ENCODE measurements at places on chromosomes 16 and 17.

DNA sequence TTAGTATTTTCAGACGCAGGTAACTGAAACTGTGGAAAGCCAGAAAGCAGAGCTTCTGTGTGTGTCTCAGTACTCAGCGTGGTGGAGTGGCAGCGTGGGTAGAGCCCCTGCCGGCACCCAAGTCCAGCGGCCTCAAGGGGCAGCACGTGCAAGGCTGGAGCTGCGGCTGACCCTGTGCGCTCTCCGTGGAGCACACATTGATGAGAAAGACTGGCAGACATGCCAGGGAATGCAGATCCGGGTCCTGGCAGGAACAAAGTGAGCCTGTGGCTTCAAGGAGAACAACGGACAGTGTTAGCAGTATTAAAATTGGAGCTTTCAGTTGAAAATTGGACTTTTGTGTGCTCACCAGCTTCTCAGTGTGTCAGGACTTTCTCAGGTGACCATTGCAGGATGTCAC is 23.3 kb downstream of the ZC3H18 start:
- no peak for DNase-seq

DNA sequence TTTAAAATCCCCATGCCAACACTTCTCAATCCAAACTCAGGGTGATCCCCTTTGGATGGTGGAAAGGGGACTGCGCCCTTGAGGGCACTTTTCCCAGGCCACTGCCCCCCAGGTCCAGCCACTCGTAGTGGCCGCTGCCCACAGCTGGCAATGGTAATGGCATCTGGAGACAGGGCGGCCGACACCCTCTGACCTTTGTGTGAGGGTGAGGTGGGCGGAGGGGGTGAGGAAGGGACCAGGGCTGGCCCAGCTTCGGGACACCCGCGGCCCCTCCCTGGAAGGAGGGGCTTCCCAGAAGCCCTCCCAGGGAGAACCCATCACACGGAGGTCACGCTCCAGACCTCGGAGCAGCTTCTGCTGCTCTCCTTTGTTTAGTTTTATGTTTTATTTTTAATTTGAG is 289.7 kb downstream of the FOXL1 start:
- DNase-seq, result no peak

GRCh38 chr16:3511286-3512180 is 10.7 kb downstream of the CLUAP1 start:
- DNase-seq, result no peak

DNA sequence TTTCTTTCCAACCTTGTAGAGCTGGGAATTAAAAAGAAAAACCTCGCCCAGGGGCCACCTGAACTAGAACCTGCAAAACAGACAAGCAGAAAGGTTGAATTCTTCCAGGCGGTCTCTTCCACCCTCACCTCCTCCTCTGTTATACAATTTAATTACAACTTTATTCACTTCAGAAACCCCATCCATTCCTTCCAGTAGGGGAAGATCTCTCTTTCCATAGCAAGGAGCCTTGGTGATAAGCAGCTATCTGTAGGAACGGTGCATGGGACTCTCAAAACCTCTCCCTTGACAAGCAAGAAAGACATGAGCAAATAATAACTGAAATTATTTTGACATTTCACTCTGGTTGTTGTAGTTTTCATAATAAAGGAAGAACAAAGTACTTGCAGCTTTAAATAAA is 176.0 kb downstream of the RBFOX1 start:
- no peak for DNase-seq

GRCh38 chr17:29828676-29829284 is 101.2 kb downstream of the SSH2 start:
- DNase-seq, result no peak

- DNase-seq, result no peak
These were observed 8.4 kb upstream of the SREBF1 start for GRCh38 chr17:17845046-17845775.

DNA sequence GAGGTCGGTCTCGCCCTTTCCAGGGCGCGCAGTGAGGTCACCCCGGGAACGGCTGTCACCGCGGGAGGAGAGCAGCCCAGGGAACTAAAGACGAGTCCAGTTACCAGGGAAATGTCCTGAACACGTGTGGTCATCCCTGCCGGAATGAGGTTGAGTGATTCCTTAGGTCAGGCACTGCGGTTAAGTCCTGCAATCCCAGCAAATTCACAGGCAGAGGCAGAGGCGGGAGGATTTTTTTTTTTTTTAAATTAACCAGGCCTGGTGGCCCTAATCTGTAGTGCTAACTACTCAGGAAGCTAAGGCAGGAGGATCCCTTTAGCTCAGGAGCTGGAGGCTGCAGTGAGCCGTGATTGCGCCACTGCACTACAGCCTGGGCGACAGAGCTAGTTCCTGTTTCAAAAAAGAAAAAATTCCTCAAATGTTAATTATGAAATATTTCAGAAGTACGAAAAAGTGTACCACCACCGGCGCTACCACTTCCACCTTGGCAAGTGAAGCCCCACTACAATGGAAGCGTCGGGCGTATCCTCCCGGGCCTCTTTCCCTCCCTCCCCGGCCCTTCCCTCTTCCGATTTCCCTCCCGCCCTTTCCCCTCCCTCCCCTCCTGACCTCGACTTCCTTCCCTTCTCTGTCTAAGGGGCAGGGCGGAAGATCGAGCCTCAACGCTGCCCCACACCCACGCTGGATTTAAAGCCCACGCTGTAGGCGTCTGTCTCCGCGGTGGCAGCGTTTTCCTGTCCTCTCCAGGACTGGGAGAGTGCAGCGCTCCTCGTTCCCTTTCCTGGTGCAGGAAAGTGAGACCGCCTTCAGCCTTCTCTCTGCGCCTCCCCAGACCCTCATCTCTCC is 27.3 kb downstream of the SLFN11 start:
- no peak for DNase-seq

GRCh38 chr16:12054396-12054795 is 77.9 kb downstream of the SNX29 start:
- no peak for DNase-seq

- peak; percentile 73 for DNase-seq
These were observed 198.9 kb downstream of the ZFHX3 start for GRCh38 chr16:72848759-72849664.

GRCh38 chr16:12431561-12431960 is 372.1 kb downstream of the CPPED1 start:
- no peak for DNase-seq

DNA sequence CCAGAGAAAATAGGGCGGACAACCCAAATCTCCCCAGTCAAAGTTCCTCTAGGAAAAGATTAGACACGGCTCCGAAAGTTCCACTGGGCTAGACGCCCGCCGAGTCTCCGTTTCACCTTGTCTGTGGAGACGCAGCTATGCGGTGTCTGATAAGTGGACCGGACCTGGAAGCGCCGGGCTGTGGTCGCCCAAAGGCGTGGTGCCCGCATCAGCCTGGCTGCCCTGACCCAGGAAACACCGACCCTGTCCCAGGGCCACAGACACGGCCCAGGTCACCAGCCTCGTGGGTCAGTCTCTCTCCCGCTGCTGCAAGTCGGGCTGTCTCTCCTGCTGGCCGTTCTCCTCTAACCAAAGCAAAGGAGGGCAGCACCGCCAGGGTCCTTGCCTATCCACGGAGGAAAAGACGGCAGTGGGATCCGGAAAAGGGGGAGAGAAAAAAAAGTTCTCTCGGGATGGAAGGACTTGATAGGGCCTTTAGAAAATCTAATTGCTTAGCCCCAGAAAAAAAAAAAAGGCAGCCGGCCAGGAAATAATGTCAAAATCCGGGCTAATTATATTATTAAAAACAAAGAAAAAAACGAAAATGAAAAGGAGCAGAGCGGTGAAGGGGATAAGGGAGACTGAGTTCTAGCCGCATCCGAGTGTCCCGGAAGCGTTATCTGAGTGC is 13.9 kb upstream of the FOXF1 start:
- no peak for DNase-seq

DNA sequence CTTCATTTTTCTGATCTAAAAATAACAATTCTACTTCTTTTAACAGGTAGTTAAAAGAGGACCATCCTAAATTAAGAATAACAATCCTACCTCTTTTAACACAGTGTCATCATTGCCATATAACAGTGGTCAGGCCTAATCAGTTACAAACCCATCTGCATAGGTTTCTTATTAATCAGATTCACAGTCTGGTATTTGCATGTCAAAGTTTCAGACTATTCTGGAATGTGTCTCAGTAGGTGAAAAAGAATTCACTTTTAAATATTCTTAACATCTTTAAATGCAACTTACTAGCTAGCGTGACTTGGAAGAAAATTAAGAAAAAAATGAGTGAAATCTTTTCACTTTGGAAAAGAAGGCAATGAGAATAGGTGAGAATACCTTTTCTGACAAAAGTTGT is 6.8 kb upstream of the KRT12 start:
- no peak for DNase-seq

DNA sequence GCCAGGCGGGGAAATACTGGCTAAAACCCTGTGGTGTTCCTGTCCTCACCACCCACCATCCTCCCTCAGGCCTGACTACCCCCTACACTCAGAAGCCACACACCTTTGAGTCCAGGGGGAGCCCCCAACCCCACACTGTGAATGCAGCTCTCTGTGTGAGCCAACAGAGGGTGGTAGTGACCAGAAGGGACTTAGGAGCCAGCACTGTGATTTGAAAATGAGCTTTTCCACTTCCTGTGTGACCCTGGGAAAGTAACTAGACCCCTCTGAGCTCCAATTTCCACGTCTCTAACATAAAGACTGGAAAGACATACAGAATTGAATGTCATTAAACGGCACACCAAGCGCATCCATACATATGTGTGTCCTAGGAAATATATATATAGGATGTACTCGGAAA is 58.7 kb downstream of the SDK2 start:
- no peak for DNase-seq

DNA sequence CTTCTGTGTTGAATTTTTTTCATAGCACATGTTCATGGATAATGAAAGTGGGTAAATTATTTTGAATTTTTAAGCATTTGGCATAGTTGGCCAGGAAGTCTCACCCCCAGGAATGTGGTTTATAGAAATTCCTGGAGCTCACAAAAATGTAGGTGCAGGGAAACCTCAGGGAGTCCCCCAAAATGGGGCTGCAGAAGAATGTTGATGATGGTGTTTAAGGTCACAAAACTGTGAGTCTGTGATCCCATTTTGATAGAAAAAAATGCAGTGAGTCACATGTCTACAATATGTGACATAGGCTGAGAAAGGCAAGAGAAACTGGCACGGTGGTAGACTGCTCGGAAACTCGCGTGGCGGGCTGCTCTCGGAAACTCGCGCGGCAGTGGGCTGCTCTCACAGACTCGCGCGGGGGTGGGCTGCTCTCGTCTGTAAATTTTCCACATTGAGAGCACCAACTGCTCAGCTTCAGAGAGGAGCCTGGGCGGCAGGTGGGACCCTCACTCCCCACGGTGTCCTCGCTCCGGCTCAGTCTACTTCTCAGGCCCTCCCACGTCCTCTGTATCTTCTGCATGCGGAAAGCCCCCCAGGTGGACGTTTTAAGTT is 18.7 kb upstream of the MC1R start:
- DNase-seq, result no peak

DNA sequence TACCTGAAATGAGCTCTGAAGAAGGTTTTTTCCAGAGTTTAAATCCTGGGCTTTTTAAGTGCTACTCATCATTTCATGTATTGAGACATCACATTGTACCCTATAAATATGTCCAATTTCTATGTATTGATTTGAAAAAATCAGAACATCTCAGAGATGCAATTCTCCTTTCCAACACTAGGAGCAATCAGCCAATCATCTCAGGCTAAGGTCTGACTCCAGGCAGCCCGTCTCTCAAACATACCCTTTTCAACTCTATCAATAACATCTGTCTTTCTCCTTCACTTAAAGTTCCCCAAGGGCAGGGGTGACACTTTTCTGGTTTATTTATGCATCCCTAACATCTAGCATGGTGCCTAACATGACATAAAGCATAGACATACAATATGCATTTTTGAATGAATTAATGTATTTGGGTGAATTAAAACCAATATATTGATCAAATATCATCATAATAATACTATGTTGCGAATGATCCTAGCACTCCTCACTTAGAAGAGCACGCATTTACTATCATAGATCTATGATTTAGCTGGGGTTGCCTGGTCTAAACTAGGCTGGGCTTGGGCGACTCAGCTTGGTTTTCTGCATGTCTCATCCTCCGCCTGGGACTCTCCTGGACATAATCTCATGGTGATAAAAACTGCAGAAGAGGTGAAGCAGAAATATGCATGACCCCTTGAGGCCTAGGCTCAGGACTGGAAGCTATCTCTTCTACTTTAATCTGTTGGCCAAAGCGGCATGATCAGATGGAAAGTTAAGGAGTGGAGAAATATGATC is 5.2 kb upstream of the CDH11 start:
- no peak for DNase-seq

- no peak for DNase-seq
These were observed 4.6 kb upstream of the SLC12A3 start for GRCh38 chr16:56860226-56861020.

DNA sequence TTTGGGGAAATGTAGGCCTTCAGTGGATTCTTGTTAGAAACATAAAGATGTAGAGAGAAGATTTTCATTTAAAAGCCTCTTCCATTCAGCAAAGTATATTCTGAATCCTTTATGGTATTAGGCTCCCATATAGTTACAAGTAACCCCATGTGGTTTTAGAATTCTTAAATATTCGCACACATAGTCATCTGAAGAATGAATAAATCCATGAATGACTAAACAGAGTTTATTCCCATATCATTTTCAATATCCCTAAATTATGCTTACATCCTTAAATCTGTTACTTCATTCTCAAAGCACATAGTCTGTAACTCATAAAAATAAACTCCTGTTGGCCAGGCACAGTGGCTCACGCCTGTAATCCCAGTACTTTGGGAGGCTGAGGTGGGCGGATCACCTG is 962.1 kb downstream of the KCNJ18 start:
- DNase-seq, result no peak

DNA sequence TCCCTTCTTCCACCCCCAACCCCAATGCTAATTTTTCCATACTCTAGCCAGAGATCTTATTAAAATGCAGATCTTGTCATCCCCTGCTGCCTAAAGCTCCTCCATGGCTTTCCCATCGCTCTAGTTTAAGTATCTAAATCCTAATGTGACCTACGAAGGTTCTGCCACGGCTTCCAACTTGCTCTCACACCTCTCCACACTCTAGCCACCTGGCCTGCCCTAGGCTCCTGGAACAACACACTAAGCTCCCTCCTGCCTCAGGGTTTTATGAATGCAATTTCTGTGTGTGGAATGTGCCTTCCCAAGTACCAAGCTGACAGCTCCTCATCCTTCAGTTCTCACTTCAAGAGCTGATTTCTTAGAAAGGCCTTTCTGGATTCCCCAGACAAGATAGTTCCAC is 16.6 kb downstream of the NXPH3 start:
- no peak for DNase-seq

- no peak for DNase-seq
These were observed 46.5 kb downstream of the STX8 start for GRCh38 chr17:9529033-9529700.

DNA sequence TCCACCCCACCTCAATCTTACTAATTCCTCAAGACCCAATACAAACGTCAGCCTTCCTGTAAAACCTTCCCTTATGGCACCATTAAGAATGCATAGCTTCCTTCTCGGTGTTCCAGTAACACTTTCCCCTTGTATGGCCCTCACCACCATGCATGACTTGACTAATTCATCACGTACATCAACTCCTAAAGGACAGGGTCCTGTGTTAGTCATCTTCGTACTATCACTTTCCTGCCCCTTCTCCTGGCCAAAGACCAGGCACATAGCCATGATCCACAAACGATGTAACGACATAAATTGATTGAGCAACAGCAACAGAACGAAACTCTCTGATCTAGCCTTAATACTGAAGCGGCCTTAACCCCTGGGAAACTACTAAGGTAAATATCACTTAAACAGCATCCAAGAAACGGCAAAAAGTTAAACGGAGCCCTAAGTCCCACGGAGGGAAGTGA is 612 bp downstream of the PSMD12 start:
- DNase-seq, result no peak

- peak; percentile 65 for DNase-seq
These were observed 146.4 kb upstream of the KCNJ16 start for GRCh38 chr17:69928611-69929010.

GRCh38 chr17:81870131-81870980 is 781 bp downstream of the ARHGDIA start:
- DNase-seq, result no peak
